Progenitor cell of endocrine pancreas (in vitro differentiated cells): ENCODE measurements at places on chromosomes 5 and 9.

GRCh38 chr5:171388816-171389168 lies 1.1 kb downstream of the NPM1 start:
- no peak for DNase-seq

DNA sequence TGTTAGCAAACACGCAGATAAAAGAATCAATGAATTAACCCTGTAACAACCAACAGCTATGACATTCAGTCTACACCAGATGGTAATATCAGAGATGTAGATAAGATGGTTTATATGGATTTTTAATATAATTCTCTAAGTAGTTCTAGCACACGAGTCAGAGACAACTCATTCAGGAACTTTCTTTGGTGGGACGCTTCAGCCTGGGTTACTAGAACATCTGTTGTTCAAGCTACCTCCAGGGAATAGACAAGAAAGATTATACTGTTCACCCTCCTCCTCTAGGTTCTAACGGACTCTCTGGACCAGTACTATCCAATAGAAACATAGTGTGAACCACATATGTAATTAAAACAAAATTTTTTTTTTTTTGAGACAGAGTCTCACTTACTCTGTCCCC lies 73.8 kb downstream of the RAPGEF1 start:
- DNase-seq, result no peak

DNA sequence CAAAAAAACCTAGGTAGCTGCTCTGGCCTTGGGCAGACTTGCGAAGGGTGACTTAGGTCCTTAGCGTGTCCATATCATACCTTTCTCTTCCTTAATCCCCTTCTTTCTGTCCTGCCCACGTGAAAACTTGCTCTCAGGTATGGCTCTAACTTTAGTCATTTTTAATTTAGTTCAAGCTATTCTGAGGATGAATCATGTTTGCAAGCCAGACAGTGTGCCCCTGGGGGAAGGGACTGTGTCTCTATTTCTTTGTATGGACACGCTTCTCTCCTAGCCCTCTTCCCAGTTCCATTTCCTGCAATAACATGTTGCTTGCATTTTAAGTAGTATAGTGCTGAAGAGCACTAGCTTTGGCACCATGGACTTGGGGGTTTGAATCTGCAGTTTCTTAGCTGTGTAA lies 120.6 kb downstream of the PTTG1 start:
- no peak for DNase-seq

DNA sequence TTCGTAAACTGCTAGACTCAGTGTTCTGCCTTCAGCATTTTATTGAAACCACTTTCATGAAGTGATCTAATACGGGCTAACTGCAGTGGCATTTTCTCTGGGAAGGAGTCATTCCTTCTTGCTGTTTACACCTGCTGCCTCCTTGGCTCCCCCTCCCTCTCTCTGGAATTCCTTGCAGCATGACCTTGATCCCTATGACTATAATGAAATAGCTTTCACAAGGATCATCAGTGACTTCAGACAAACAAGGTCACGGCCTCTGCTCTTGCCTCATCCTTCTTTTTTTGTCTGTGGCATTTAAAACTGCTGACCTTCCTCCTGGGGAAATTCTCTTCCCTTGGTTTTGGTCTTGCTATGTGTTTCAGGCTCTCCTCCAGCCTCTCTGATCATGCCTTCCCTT lies 90.2 kb downstream of the ZNF462 start:
- DNase-seq, result no peak

GRCh38 chr5:85671223-85671970 lies 946.3 kb upstream of the COX7C start:
- DNase-seq, result no peak

GRCh38 chr5:8686707-8687106 lies 817.8 kb downstream of the MTRR start:
- no peak for DNase-seq

GRCh38 chr9:126088336-126088735 lies 238.3 kb upstream of the MVB12B start:
- DNase-seq, result no peak

- DNase-seq, result peak; percentile 74
Observed at GRCh38 chr5:18393565-18394442, 759.5 kb downstream of the TAF11L14 start.

- DNase-seq, result no peak
Observed at GRCh38 chr9:36306471-36307306, 48.4 kb upstream of the GNE start.

GRCh38 chr5:90488791-90489190 lies 14.1 kb downstream of the POLR3G start:
- no peak for DNase-seq

DNA sequence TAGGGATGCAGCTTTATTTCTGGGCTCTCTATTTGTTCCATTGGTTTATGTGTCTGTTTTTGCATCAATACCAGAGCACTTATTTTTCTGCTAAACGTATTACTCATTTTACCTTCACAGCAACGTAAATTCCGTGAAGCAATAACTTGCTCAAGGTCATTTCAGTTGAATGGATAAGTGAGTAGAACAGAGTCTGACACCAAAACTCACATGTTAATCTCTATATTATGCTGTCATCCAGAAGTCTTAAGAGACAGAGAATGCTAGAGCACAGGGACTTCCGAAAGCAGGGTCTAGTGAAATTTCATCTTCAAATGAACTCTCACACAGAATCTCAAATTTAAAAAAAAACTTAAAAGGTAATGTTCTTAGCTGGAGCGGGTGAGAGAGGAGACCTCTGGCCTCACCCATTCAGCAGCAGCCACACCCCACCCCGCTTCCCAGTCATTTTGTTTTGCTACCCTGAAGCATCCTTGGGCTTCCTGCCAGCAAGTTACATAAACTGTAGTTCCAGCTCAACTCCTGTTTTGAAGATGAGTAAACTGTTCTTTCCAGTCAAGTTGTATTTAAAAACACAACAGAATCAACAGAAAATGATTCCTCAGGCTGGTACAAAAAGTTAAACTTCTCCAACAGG lies 69.3 kb downstream of the TRIM36 start:
- no peak for DNase-seq

- no peak for DNase-seq
Observed at GRCh38 chr5:24163091-24163490, 481.7 kb downstream of the CDH10 start.

DNA sequence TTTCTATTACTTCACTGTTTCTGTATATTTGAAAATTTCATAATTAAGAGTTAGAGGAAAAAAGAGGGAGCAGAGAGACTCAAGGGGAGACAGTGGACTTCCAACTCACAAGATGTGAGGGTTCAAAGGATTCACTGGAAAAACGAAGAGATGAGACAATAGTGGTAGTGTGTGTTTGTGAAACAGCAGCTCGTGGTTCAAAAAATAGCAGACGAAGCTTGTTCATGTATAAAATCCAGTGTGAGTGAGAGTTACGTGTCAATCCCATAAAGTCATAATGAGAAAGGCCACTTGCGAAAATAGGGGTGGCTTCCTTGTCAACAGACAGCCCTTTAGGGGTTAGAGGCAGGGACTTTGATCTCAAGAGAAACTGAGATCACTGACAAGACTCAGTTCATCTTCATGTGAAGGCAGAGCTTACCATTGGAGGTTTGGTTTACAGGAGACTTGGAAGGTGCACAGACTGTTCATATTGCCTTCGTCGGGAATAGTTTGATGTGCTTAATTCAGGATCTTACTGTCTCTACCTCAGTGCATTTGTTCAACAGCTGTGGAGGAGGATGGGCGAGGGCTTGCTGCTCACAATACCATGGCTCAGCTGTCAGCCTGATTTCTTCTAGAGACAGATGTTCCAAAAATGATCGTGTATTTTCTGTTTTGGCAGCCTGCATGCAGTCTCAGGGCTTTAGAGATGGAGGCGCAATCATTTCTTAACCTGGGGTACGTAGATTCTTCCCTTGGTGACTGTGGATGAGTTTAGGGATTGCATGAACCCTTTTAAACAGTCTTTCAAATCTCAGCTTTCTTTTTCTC lies 105.7 kb upstream of the KLF9 start:
- DNase-seq, result no peak

DNA sequence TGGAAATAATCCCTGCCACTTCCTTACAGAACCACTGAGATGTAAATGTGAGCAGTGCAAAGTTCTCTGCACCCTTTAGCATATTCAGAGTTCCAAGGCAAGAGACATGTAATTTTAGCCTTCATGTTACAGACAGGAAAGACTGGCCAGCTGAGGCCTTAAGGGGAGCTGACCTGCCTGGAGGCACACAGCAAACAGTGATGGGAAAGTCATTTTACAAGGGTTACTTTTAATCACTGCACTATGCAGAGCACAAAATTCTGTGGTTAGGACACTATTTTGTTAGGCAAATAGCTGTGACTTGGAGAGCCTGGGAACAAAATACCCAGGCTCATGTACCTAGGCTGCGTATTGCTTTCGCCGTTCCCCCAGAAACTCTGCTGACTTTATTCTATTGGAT lies 30.2 kb upstream of the TNIP1 start:
- DNase-seq, result no peak

- no peak for DNase-seq
Observed at GRCh38 chr5:105751908-105752307, 1918.8 kb downstream of the EFNA5 start.

DNA sequence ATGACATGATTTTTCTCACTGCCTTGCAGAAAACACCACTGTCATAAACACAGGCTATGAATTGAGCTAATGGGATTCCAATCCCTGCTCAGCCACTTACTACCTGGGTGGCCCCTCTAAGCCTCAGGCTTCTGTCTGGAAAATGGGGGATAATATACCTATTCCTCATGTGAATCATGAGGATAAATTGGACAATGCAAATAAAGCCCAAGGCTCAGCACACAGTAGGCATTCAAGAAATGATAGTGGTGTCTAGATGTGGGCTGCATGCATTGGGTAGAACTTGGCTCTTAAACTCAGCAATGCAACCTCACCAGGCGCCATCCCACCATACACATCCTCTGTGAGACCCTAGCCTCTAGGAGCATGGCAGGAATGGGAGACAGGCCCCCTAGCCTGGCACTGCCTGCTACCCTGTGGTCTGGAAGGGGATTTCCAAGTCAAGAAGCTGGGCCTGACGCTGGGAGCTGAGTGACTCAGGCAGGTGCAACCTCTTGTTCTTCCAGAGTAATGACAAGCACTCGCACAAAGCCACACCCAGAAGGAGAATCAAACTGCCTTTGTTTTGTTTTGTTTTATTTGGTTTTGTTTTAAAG lies 2.3 kb upstream of the TNIP1 start:
- no peak for DNase-seq

GRCh38 chr5:172380987-172381643 lies 73.2 kb downstream of the SH3PXD2B start:
- no peak for DNase-seq

GRCh38 chr9:92713528-92713927 lies 43.6 kb upstream of the IPPK start:
- no peak for DNase-seq

- DNase-seq, result no peak
Observed at GRCh38 chr5:115558388-115558956, 13.9 kb upstream of the FEM1C start.

DNA sequence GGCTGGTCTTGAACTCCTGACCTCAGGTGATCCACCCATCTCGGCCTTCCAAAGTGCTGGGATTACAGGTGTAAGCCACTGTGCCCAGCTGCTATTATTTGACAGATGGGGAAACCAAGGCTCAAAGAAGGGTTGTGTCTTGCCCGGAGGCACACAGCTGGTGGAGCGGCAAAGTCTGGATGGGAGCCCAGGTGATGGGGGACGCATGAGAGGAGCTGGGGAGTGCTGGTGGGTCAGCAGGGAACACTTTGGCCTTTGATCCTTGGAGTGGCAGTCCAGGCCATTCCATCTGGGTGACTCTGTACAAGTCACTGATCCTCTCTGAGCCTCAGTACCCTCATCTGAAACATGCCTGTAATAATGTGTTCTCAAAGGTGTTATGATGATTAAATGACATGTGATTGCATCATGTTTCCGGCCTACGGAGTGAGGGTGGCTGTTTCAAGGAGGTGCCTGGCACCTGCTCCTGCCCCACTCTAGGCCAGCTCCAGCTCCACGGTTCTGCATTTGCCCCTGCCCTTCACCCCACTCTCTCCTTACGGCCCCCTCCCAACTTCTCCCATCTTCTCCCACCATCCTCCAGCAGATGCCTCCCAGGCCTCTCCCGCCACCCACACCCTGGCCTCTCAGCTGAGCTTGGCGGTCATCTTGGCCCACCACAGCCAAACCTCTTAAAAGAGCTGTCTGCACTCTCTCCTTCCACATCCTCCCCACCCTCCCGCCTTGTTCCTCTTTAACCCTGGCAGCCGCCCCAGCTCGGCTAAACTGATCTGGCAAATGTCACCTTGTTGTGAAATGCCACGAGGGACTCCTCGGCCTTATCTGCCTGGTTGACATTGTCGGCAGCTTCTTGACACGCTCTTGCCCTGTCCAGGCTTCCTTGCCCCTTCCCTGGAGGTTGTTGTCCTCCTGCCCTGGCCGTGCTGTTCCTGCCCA lies 5.5 kb upstream of the DBN1 start:
- no peak for DNase-seq

DNA sequence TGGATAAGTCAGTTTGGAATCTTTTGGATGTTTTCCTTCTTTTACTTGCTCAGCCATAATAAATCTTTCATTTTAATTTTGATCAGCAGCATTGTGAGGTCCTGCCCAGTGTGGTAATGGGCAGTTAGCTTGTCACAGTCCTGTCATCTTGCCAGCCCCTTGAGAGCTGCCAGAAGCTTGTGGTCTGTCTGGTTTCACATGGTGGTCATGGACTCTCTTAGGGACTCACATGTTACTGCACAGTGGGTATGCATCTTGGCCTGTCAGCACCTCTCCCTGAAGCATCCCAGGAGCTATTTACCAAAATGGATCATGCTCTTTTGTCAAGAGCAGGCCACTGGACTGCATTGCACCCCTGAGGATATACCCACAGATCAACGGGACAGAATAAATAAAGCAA lies 60.3 kb downstream of the DAPK1 start:
- no peak for DNase-seq

GRCh38 chr9:94895668-94896067 lies 169.2 kb downstream of the AOPEP start:
- no peak for DNase-seq

DNA sequence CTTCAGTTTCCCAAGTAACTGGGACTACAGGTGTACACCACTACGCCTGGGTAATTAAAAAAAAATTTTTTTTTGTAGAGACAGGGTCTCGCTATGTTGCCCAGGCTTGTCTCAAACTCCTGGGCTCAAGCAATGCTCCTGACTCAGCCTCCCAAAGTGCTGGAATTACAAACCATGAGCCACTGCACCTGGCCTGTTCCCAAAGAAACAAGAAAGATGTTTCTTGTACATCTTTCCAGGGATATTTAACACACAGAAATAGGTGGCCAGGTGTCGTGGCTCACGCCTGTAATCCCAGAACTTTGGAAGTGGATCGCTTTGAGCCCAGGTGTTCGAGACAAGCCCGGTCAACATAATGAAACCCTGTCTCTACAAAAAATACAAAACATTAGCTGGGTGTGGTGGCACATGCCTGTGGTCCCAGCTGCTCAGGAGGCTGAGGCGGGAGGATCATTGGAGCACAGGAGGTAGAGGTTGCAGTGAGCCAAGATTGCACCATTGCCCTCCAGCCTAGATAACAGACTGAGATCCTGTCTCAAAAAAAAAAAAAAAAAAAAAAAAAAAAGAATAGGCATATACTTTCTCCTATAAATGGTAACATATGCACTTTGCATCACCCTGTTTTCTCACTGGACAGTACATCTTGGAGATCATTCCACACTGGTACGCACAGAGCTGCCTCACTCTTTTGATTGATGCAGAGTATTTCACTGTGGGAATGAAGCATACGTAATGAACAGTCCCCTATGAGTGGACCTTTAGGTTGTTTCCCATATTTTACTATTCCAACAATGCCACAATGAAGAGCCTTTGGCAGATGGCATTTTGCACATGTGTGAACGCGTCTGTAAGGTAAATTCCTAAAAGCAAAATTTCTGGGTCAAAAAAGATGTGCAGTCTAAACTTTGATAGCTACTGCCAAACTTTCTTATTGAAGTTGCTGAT lies 2.0 kb upstream of the GRHPR start:
- no peak for DNase-seq

- DNase-seq, result no peak
Observed at GRCh38 chr5:7541898-7542297, 146.0 kb downstream of the ADCY2 start.
